ENCODE measurements at places on chromosomes 11 and 22.

GRCh38 chr11:133920109-133920990 lies 36.4 kb downstream of the IGSF9B start:
- DNase-seq: no peak

GRCh38 chr11:71940561-71941219 lies 11.8 kb downstream of the RNF121 start:
- no peak for DNase-seq

DNA sequence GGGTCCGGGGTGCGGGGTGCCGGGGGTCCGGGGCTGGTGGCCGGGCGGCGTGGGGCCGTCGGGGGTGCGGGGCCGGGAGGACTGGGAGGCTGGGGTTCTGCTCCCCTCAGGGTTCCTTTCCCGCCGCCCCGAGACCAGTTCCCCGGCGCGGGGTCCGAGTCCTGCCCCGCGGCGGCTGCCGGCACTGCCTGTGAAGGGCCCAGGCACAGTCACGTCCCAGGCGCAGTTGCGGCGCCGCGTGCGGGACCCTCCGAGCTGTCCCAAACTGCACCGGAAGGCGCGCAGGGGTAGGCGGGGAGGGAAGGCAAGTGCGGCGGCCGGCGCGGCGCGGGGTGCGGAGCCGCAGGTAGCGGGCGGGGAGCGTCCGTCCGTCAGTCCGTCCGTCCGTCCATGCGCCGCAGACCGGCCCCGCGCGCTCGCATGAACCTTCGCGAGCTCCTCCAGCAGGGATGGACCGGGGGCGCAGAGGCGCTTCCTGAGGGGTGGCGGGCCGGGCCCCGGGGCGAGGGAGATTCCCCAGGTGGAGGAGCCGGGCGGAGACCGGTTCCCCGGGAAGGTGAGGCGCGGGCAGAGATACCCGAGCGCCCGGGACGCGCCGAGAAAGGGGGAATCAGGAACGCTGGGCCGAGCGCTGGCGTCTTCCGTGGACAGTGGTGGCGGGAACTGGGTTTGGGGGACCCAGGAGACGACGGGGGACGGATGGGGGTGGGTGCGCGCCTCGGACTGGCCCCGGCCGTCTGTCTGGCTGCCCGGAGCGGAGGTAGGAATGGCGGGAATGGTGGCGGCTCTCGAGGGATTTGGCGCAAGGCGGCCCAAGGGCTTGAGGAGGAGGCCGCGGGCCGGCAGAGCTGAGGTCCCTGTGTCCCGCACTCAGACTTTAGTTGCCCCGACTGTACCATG lies 3.1 kb upstream of the ADORA2A start:
- peak; percentile 55 for DNase-seq

DNA sequence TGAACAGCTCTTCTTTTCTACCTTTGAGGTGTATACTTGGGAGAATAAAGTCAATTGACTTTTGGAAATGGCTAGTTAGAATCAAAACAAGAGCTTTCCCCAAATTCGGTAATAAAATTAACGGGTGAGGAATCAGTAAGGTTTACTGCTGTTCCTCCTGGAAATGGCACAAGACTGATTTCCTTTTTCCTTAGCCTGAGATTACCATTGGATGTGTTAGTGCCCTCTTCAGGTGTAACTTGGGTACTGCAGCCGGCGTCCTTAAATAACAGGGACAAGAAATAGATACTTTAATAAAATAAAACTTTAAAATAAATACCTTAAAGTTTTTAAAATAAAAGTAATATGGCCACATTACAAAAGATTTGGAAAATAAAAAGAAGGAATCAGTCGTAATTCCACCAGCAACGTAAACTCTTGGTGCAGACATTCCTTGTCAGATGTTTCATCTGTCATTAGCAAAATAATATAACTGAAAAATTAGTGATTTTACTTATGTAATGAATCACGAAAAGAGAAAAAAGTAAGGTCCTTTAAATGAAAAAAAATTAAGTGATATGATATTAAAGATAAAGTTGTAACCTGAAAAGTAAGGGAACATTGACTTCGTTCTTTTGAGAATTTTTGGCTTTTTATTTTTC lies 29.7 kb downstream of the ZFTA start:
- DNase-seq: peak; percentile 68

DNA sequence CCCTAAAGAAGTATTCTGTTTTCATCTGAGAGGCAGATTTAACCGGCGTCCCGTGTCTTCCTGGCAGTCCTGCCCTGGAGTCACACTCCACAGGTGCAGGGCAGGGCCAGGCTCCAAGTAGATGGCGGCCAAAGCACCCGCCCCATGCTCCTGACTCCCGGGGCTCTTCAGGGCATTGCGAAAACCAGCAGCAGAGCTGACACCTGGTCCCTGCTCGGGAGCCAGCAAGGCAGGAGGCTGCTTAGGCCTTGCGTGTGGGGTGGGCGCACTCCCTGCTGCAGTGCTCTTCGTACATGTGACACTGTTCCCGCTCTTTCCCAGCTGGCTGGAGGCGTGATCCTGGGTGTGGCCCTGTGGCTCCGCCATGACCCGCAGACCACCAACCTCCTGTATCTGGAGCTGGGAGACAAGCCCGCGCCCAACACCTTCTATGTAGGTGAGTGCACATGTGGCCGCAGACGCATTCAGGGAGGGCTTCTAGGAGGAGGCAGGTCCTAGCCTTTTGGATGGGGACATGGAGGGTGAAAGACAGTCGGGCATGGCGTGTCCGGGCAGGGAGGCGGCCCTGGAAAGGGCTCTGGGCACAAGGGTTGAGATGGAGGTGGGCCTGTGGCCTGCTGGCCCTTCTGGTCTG lies 10.3 kb upstream of the TSSC4 start:
- DNase-seq: no peak

DNA sequence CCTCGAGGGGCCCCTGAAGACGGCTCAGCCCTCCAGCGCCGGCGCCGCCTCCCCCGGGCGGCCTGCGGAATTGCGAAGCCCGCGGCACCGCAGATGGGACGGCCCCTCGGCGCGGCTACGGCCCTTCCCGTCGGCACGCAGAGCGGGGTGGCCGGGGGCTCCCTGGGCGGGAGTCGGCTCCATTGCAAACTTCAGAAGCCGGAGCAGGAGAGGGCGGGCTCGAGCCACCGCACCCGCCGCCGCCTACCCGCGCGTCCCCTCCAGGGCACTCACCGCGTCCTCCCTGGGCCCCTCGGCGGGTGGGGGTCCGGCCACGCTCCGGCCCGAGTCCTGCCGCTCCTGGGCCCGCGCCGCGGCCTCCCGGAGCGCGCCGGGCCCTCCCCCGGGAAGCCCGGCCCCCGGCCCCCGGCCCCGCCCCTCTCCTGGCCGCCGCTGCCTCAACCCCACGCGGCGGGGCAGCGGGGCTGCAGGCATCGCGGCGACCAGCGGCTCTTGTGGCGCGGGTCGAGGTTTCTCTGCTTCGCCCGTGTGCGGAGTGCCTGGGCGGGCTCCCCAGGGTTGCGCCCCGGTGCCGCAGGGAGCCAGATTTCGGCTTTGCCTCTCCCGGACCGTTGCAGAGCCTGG lies at the start of gene PACSIN3:
Gene PACSIN3 (minus strand): TSS at position 359 of the 624 bp plus-strand sequence. CDS start 3,707 bp downstream, outside the sequence.
- DNase-seq: peak; percentile 39

GRCh38 chr11:134343646-134344045 lies 11.9 kb downstream of the GLB1L2 start:
- no peak for DNase-seq

DNA sequence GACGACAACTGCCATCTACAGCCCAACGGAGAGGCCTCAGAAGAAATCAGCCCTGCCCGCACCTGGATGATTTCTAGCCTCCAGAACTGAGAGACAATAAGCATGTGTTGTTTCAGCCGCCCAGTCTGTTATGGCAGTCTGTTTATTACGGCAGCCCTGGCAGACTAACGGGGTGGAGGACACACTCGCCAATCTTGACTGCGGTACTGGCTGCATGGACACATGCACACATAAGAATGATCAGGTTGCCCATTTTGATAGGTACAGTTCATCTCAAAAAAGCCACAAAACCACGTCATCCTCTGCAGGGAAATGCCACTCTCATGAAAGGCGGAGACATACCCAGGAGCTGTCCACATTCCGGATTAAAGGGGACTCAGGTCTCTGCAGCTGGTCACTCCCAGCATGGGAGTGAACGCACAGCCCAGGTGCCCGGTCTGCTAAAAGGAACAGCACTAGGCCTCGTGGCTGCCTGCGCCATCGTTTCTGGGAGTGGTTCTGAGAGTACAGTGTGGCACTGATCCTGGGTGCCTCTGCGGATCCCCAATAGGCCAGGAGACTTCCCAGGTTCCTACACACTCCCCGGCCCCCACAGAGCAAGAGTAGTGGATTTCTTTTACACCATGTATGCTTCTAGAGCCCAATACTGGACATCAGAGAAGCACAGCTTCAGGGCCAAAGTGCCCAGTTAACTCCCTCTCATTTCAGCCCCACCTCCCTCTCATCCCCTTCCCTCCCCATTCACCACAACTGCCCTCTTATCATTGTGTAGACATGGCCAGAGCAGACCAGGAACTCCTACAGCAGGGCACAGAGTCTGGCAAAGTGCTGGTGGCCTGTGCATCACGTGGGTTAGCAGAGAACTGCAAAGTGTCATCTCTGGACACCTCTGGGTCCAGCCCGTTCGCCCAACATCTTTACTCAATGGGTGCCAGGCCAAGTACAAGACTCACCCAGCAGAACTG lies 11.7 kb upstream of the COMT start:
- no peak for DNase-seq

- DNase-seq: no peak
Measured at GRCh38 chr11:28466506-28466905, 358.3 kb downstream of the METTL15 start.

- DNase-seq: no peak
Measured at GRCh38 chr11:84588131-84588829, 1038.9 kb downstream of the DLG2 start.

- no peak for DNase-seq
Measured at GRCh38 chr22:30399718-30400117, 2.9 kb downstream of the SEC14L2 start.

GRCh38 chr11:111851636-111852035 lies 19.7 kb downstream of the ALG9 start:
- DNase-seq: no peak

DNA sequence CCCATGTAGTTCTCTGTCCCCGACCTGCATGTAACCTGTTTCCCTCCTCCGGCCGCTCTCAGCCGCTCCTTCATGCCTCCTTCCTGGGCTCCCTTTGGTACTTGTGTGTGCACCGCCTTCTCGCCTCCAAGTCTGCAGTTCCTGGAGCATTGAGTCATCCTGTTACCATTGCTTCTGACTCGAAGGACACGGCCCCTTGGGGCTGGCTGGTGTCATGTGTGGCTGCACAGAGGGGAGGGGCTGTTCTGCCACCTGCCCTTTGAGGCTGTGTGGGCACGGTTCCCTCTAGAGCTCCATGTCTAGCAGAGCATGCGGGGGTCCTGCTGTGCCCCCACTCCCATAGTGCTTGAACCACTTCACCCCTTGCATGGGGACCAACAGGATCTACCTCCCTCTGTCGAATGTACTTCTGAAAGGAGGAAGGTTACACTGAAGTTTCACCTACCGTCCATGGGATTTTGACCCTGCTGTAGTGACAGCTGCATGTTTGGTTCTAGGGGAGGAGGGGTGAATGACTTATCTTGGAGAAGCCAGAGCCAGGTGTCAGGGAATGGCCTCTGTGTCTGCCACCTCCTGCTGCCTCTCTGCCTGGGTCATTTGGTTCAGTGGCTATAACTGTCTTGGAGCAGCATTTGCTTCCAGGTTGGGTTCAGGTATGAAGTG lies 39.6 kb downstream of the BCR start:
- DNase-seq: peak; percentile 57

DNA sequence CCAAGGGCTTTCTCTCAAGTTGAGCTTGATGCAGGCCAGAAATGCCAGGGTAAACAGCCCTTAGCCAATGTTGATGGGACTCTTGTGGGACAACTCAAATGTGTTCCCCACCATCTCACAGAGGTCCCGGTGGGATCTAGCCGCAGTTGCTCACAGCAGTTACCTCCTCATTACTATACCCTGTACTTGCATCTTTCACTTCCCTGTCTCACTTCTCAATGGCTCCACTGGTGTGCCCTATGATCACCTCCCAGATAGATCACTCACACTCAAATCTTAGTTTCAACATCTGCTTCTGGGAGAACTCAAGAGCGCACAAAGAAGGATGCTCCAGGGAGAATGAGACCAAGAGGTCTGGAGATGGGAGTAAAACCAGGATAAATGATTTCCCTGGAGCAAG lies 47.0 kb downstream of the RCN1 start:
- DNase-seq: no peak

- no peak for DNase-seq
Measured at GRCh38 chr22:47107431-47107830, 345.0 kb downstream of the TBC1D22A start.

DNA sequence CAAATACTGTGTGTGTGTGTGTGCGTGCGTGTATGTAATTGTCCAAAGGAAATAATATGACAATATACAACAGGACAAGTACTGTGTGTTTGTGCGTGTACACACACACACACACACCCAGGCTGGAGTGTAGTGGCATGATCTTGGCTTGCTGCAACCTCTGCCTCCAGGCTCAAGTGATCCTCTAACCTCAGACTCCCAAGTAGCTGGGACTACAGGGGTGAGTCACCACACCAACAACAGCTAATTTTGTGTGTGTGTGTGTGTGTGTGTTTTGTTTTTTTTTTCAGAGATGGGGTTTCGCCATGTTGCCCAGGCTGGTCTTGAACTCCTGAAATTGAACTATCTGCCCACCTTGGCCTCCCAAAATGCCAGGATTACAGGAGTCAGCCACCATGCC lies 61.5 kb downstream of the NUP98 start:
- no peak for DNase-seq

DNA sequence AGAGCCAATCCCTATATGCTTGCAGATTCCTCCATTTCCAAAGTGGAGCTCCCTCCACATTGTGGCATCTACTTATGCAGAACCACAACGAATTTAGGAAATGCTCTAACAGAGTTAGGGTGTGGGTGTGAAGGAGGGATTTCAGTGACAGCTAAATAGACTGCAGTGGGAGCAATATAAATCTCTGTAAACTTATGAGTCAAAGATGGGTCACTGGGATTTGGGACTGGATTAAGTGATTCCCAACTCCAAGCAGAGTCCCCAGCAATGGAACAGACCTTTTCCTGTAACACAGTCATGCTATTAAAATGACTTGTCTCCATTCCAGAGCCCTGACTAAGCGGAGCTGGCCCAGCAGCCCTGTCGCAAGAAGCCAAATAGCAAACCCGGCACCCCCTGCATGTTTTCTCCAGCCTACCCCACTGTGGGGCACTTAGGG lies 36.6 kb downstream of the RPL27A start:
- no peak for DNase-seq

- no peak for DNase-seq
Measured at GRCh38 chr11:77449060-77449521, 24.8 kb downstream of the PAK1 start.

GRCh38 chr11:27081056-27081455 lies 40.4 kb downstream of the BBOX1 start:
- DNase-seq: no peak

- no peak for DNase-seq
Measured at GRCh38 chr22:24728790-24729637, 45.5 kb downstream of the PIWIL3 start.

DNA sequence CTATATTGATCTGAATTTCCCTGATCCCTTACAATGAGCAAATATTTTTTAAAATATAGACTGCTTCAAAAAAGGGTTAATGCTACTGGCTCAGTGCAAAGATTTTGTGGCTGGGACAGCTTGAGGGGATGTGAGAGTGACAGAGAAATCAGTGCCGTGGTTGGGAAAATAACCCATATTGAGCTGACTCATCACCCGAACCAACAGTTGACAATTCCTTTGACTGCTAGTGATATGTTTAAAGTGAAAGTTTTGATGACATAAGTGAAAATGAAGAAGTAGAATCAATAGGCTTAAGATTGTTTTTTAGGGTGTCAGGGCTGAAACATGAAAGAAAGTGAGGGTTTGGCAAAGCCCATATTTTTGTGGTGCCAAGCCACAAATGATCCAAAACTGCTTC lies 257.1 kb upstream of the TENM4 start:
- no peak for DNase-seq
